ENCODE measurements at places on chromosomes 7 and 10.

DNA sequence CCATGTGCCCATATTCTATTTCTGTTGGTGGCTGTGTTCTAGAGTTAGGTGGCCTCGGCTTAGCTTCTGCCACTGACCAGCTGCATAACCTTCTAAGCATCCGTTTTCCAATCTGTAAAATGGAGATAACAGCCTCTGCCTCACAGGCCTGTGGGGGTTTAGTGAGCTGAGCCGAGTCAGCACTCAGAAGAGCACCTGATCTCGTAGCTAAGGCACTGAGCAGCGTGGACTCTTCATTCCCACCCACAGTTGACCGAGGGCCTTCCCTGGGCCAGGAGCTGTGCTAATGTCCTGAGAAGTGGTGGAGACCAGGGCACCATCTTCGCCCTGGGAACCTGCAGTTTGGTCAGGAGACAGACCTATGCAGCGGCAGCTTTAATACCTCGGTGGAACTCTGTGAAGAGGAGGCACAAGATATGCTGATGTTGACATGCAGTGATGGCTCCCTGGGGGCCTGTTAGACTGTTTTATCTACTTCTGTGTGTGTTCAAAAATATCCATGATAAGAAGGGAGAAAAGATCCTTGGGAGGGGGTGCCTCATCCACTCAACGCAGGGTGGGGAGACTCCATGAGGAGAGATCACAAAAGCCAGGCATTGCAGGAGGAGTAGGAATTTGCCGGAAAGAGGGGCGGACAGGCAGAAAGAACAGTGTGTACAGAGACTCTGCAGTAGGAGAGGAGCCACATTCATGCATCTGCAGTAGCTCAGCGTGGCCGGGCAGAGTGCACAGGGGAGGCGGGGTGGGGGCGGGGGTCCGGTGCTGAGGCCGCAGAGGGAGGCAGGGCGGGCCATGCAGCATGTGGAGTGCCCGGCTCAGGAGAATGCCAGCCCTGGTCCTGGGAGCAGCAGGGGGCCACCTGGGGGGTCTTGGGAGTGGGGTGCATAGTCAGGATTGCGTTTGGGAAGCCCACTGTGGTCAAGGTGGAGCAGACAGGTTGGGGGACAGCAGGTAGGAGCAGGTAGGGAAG is 136.8 kb downstream of the C10orf105 start:
- DNase-seq: no peak

GRCh38 chr7:10889266-10889898 is 84.3 kb upstream of the PHF14 start:
- no peak for DNase-seq

DNA sequence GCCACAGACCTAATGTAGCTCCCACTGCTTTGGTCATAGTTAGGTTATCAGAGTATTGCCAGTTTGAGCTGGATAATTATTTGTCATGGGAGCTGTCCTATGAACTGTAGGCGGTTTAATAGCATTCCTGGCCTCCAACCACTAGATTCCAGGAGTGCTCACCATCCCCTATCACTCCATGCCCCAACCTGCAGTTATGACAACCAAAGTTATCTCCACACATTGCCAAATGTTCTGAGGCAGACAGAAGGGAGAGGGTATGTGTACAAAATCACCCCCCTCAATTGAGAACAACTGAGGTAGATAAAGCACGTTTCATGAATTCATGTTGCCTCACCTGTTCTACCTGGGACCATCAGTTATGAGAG is 119.0 kb upstream of the CACUL1 start:
- no peak for DNase-seq

DNA sequence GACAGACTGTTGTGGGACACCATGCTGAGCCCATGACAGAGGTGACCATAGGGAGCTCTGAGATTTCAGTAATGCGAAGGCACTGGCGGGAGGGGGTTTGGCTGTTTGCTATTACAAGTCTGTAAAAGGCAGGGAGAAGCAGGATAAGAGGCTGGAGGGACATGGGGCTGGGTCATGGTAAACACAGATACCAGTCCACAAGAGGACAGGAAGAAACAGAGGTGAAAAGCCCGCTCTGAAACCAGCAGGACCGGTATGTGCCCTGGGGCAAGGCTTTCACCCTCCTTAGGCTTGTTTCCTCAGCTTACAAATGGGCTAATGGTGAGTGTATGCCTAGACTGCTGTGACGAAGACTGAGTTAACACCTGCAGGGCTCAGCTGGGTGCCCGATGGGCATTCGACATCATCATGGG is 34.1 kb downstream of the ANXA11 start:
- DNase-seq: no peak

DNA sequence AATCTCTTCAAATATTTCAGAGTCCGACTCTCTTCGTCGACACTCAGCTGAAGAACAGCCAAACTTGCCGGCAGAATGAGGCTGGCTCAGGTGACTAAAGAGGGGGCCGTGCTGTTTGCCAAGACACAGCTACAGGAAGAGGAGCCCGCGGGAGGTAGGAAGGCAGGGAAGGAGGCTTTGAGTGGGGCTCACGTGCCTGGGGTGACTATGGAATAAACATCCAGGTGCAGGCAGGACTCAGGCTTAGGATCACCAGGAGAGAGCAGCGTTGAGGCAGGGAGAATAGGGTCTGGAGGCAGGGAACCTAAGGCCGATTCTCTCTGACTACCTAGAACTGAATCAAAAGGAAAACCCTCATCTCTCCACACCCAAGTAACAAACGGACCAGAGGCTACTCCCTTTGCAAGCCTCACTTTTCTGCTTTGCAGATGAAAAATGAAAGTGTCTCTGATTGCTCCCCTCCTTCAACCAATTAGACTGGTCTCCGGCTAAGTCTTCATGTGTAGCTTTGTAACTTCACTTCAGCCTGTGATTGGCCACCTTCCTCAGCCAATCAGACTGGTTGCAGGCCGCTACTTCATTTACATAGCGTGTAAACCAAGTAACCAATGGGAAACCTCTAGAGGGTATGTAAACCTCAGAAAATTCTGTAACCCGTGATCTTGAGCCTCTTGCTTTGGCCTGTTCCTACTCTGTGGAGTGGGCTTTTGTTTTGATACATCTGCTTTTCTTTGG is 19.7 kb upstream of the BNIP3 start:
- DNase-seq: no peak
